Endothelial cell (in vitro differentiated cells): ENCODE measurements at places on chromosomes 1 and 21. TPM values are rescaled to one million over a fixed set of nuclear protein-coding genes. Genes with fewer than 3 reads are reported as not detected.

TRABD2B gene
- 1.0 TPM for total RNA-seq

BMP8A gene
- total RNA-seq: not detected

ARID4B gene
- 48.2 TPM for total RNA-seq

SPRR3 gene
- not detected for total RNA-seq

IFNLR1 gene
- total RNA-seq: 3.1 TPM

MAPKAPK2 gene
- 109 TPM for total RNA-seq

LCK gene
- total RNA-seq: 1.1 TPM

MX2 gene
- 5.4 TPM for total RNA-seq

OR2T29 gene
- total RNA-seq: not detected

AMIGO1 gene
- total RNA-seq: 1.2 TPM

DNA sequence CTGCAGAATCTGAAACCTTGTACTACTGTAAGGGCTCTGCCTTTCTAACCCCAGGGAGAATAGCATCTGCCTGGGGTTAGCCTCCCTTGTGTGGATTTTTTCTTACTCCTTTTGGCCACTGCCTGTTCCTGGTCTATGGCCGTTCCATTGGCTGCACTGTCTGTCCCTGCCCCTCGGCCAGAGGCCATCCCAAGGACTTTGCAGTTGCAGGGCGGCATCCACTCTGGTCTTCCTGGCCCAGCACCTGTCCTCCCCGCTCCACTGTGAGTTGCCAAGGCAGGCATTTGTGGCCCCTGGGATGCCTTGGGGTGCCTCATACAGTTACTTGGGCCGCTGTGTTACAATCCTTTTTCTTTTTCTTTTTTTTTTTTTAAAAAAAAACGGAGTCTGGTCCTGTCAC is 45.8 kb downstream of the PDE9A start:
- peaks cover 11% of the 10 kb centered on the region for H3K4me1 ChIP-seq
- no peak for DNase-seq
- no peak overlapping the region for H3K4me3 ChIP-seq

DNA sequence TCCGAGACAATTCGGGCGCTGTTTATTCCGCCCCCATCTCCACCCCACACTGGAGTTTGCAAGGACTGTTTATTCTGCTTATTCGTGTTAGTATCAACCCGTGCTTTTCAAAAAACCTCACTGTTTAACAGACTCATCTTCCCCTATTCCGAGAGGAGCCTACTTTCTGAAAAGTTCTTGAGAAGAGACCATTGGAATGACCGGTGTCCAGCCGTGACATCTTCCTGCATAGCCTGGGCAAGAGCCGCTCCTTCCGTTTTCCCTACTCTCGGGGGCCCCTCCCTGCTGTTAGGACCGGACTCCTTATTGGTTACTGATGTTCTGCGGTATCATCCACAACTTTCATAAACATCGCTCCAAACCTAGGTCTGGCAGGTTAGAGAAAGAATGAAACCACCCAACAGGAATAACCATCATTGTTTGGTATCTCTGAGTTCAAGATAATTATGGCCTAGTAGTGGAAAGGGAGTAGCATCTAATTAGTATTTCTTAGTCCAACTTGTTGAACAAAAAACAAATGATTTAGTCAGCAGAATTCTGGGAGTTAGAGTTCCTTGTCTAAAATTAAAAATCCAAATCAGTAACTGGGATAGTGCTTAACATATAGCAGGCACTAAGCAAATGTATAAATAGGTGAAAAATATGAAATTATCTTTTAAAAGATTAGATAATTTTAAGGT is 837 bp downstream of the STXBP3 start:
- peak overlapping the region; percentile 98 for H3K27ac ChIP-seq
- DNase-seq: peak; percentile 61
- H3K4me1 ChIP-seq: peaks cover 13% of the 10 kb centered on the region
- peak overlapping the region; percentile 99 for H3K4me3 ChIP-seq
- H3K36me3 ChIP-seq: peaks cover 5% of the 10 kb centered on the region

DNA sequence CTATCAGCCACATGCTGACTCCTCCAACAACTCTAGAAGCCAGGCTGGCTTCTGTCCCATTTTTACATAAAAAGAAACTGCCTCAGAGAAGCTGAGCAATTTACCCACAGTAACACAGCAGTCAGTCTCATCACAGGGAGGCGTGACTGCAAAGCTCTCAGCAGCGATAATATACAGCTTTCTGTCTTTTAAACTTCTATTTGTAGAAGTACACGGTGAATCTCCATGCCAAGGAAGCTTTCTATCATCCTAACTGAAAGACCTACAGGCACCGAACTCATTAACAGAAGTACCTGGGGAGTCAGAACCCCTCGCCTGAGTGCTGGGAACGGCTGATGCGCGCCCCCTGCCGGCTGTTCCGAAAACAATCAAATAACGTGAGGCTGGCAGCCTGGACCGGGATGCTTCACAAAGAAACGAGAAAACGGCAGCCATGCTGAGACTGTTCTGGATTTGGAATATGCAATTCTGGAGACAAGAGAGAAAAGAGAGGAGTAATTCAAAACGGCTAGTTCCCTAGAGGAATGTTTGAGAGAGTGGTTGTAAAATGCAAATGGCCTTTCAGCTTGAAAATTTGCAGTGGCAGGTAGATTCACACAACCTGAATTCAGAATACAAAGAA is 43.5 kb upstream of the RAB4A start:
- H3K4me3 ChIP-seq: no peak overlapping the region
- peaks cover 28% of the 10 kb centered on the region for H3K4me1 ChIP-seq
- no peaks in the 10 kb centered on the region for H3K36me3 ChIP-seq

GRCh38 chr1:26059906-26060305 is 7.5 kb downstream of the TRIM63 start:
- H3K4me1 ChIP-seq: peaks cover 3% of the 10 kb centered on the region
- H3K4me3 ChIP-seq: no peak overlapping the region
- H3K36me3 ChIP-seq: no peaks in the 10 kb centered on the region
- no peak overlapping the region for H3K27ac ChIP-seq
- DNase-seq: no peak
- peaks cover 5% of the 10 kb centered on the region for H3K27me3 ChIP-seq

DNA sequence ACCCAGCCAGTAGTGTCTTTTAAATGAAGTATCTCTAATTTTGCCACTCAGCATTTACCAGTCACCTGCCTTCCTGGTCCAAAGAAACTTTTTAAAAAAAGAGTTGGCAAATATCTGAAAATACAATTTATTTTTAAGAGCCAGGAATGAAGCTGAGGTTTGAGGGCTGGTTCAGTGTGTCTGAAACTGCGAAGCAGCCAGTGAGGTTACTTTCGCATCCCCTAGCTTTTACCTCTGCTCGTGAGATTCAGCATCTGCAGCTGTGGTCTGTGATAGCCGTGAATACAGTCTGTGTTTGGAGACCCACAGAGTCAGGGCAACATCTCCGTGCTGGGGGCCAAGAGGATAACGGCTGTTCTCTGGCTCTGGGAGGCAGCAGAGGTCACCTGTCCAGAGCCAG is 21.3 kb upstream of the KCNAB2 start:
- no peak for DNase-seq
- no peaks in the 10 kb centered on the region for H3K4me1 ChIP-seq
- no peaks in the 10 kb centered on the region for H3K36me3 ChIP-seq
- no peak overlapping the region for H3K4me3 ChIP-seq
- H3K27me3 ChIP-seq: peaks cover 10% of the 10 kb centered on the region

DNA sequence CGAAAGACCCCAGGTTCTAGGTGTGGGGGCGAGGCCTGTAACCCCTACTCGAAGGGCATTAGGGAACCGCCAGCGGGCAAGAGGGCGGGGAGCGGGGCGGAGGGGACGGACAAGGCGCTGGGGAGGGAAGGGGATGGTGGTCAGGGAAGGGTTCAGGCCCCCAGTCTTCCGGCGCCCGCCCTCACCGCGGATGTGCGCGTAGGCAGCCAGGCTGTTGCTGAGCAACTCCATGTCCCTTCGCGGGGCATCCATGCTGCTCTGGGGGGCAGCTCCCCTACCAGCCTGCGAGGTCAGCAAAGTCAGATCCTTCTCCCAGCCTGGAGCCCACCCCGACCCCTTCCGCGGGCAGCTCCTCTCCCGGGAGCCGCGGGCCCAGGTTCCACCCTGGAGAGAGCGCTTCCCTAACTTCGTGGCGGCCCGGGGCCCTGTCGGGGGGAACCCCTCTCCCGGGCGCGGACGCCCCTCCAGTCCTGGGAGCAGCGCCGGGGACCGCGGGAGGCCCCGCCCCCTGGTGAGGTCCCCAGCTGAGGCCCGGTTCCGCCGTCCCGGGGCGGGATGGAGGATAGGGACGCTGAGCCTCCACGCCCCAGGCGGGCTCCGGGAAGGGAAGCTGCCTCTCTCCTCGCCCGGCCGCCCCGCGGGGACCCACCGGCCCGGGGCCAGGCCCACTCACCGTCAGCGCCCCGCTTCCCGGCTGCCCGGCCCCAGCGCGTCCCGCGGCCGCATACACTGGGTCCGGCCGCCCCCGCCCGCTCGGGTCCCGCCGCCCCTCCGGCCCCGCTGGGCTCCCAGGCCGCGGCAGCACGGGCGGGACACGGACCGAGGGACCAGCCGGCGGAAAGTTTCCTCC is 434 bp downstream of the EVA1B start:
- H3K27me3 ChIP-seq: peaks cover 12% of the 10 kb centered on the region
- peak overlapping the region; percentile 86 for H3K4me3 ChIP-seq
- DNase-seq: peak; percentile 55
- H3K36me3 ChIP-seq: peaks cover 15% of the 10 kb centered on the region
- H3K4me1 ChIP-seq: peaks cover 16% of the 10 kb centered on the region

GRCh38 chr1:206556750-206557635 is 49.7 kb downstream of the RASSF5 start:
- peak overlapping the region; percentile 62 for H3K4me3 ChIP-seq
- H3K27ac ChIP-seq: peak overlapping the region; percentile 48
- no peaks in the 10 kb centered on the region for H3K36me3 ChIP-seq
- peaks cover 7% of the 10 kb centered on the region for H3K27me3 ChIP-seq

GRCh38 chr1:243926803-243927245 is 76.8 kb upstream of the AKT3 start:
- no peak overlapping the region for H3K27ac ChIP-seq
- no peak for DNase-seq
- H3K27me3 ChIP-seq: peaks cover 6% of the 10 kb centered on the region
- no peaks in the 10 kb centered on the region for H3K36me3 ChIP-seq
- H3K4me1 ChIP-seq: peaks cover 22% of the 10 kb centered on the region

- DNase-seq: no peak
- peaks cover 3% of the 10 kb centered on the region for H3K27me3 ChIP-seq
- H3K36me3 ChIP-seq: peaks cover 13% of the 10 kb centered on the region
Observed at GRCh38 chr21:45277101-45278045, 10.3 kb downstream of the POFUT2 start.

GRCh38 chr21:39707316-39707715 is 37.7 kb upstream of the IGSF5 start:
- peaks cover 2% of the 10 kb centered on the region for H3K27me3 ChIP-seq
- peaks cover under 1% of the 10 kb centered on the region for H3K4me1 ChIP-seq
- H3K36me3 ChIP-seq: no peaks in the 10 kb centered on the region
- no peak for DNase-seq

GRCh38 chr1:151504252-151504651 is 6.9 kb upstream of the CGN start:
- H3K36me3 ChIP-seq: peaks cover 15% of the 10 kb centered on the region
- H3K27ac ChIP-seq: no peak overlapping the region
- no peak overlapping the region for H3K4me3 ChIP-seq
- peaks cover 3% of the 10 kb centered on the region for H3K27me3 ChIP-seq

DNA sequence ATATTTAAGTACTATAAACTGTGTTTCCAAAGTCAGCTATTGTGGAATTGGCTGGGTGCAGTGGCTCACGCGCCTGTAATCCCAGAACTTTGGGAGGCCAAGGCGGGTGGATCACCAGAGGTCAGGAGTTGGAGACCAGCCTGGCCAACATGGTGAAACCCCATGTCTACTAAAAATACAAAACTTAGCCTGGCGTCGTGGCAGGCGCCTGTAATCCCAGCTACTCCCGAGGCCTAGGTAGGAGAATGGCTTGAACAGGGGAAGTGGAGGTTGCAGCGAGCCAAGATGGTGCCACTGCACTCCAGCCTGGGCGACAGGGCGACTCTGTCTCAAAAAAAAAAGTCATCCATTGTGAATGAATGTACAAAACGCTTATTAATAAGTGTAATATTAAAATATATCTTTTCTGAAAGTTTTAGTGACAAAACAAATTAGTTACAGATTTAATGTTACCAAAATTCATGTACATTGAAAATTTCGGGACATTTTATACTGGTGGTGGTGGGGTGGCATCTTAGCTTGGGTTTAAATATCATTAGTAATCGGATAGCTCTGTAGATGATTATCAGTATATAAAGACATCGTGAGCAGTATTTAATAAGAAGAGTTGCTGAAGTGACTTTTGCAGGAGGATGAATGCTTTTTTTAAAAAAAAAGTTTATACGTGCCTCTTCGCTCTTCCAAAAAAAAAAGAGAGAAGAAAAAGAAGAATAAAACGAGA is 503 bp upstream of the SRSF11 start:
- H3K27me3 ChIP-seq: peaks cover 2% of the 10 kb centered on the region
- H3K4me3 ChIP-seq: peak overlapping the region; percentile 90
- H3K27ac ChIP-seq: peak overlapping the region; percentile 95
- DNase-seq: no peak
- H3K4me1 ChIP-seq: peaks cover 45% of the 10 kb centered on the region
- H3K36me3 ChIP-seq: peaks cover 17% of the 10 kb centered on the region

DNA sequence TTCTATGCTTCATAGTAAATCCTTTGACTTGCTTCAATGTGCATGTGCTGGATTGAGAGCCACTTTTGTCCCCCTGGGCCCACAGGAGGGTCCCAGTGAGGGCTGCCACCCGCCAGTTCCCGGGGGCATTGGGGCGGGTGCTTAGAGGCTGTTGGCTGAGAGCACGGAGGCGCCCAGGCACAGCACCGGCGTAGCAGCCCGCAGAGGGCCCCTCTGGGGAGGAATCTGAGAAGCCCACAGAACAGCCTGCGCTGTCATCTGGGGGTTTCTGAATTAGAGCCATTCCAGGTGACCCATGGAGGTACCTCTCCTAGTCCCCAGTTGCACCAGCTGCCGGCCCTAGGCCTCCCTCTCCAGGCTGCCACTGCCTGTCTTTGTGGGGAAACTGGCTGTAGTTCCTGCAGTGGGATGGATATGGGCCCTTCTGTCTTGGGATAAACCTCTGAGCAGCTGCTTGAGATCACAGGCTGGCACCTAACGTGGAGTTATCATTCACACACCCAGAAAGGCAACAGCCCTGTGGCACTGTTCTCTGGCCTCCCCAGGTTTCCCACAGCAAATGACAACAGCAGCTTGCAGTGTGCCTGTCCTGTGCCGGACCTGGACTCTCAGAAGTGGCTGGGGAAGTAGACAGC is 39.5 kb downstream of the TMEM51 start:
- H3K4me3 ChIP-seq: no peak overlapping the region
- no peak for DNase-seq
- H3K4me1 ChIP-seq: peaks cover 24% of the 10 kb centered on the region
- H3K27ac ChIP-seq: no peak overlapping the region
- H3K36me3 ChIP-seq: peaks cover 9% of the 10 kb centered on the region

GRCh38 chr1:50332941-50333594 is 90.2 kb downstream of the DMRTA2 start:
- H3K27me3 ChIP-seq: peaks cover 6% of the 10 kb centered on the region
- no peak overlapping the region for H3K27ac ChIP-seq
- H3K36me3 ChIP-seq: no peaks in the 10 kb centered on the region
- H3K4me3 ChIP-seq: peak overlapping the region; percentile 81

DNA sequence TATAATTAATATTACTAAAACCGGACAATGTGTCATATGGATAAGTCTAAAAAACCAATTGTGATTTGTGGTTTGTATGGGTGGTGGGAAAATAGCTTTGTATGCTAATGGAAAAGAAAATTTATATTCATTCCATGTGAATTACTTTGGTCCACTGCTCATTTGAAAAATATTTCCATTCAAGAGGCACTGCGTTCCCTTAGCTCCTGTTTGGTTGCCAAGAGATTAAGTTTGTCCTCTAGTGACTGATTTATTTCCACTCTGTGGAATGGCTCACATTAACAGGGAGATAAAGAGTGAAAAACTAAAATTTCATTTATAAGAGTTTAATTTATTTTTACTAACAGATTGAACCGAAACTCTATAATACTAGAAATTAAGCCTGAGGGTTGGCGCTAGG is 744.1 kb upstream of the CHRM3 start:
- H3K27me3 ChIP-seq: no peaks in the 10 kb centered on the region
- no peak overlapping the region for H3K27ac ChIP-seq
- H3K4me1 ChIP-seq: no peaks in the 10 kb centered on the region
- H3K4me3 ChIP-seq: no peak overlapping the region
- no peak for DNase-seq
